ENCODE measurements at places on chromosomes 2 and 18. TPM values are rescaled to one million over a fixed set of nuclear protein-coding genes. Genes with fewer than 3 reads are reported as not detected.

DNA sequence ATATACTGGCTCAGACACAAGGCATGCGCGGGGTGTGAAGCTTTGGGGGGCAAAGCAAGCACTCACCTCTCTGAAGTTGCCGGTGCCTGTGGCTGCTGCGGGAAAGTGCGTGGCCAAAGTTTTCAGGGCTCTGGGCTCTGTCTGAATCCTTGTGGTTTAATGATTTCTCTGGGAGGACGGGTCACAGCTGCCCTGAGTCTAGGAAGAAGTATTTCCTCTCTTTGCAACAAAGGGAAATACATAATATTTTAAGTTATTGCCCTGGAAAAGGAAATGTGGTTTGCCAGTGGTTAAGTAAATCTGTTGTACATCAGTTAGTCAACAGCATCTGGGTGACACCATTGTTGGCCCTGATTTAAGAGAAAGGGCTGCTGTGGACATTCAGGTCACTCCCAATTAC is 56.7 kb upstream of the ZDBF2 start:
- DNase-seq, result no peak

DNA sequence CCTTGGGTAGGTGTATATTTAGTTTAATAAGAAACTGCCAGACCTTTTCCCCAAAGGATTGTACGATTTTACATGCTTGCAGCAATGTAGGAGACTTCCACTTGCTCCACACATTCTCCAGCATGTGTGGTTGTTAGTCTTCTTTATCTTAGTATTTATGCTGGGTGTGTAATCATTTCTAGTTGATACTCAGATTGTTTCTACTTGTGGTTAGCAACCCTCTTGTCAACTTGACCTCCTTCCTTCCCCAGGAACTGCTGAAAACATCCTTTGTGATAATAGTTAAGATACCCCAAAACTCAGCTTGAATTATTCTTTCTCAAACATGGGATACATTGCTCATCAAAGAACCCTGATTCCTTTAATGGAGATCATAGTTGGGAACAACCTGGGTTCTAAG is 37.2 kb upstream of the CYBRD1 start:
- DNase-seq, result no peak

The MC5R gene
- total RNA-seq, result not detected

The CCDC150 gene
- total RNA-seq, result 0.87 TPM

DNA sequence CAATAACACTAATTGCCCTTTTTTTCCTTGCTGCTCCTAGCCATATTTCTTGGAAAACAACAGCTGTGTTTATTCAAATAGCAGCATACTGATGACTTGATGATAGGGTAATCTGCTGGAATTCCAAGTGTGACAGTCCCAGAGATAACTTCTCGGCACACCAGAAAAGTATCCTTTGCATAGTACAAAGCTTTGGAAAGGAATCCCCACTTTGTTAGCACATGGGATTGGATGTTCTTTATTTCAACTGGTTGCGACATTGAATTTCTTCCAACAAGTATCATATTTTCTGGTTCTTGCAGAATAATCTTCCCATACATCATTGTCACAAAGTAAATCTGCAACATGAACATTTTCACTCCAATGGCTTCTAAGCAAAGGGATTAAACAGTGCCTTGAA is 445.8 kb upstream of the ACVR2A start:
- DNase-seq, result no peak

The SLC5A7 gene
- total RNA-seq, result 0.81 TPM

DNA sequence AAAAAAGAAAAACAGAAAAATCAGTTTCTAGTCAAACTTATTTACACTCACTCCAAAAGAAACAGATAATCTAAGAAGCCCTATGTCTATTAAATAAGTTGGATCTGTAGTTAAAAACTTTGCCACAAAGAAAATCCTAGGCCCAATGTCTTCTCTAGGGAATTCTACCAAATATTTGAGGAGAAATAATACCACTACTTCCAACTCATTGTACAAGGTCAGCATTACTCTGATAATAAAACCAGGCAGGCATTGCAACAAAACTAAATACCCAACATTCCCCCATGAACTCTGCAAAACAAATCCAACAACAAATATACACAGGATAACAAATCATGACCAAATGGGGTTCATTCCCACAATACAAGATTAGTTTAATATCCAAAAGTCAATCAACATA is 73.8 kb upstream of the ST8SIA5 start:
- no peak for DNase-seq

DNA sequence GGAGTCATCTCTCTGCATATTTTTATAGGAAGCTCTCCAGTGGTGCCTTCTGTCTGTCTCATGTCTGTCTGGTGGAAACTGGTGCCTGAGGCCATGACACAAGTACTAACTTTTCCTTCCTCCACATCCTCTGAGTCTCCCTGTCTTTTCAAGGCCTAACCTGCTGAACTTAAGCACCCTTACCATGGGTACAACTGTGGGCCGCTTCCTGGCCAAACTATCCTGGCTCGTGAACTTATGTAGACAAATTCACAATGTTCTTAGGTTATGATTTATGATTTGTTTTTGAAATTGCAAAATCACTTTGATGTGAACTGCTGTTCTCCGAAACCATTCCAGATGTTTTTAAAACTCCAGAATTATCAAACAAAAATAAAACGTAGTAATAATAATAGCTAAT is 804.5 kb upstream of the POU3F3 start:
- no peak for DNase-seq

DNA sequence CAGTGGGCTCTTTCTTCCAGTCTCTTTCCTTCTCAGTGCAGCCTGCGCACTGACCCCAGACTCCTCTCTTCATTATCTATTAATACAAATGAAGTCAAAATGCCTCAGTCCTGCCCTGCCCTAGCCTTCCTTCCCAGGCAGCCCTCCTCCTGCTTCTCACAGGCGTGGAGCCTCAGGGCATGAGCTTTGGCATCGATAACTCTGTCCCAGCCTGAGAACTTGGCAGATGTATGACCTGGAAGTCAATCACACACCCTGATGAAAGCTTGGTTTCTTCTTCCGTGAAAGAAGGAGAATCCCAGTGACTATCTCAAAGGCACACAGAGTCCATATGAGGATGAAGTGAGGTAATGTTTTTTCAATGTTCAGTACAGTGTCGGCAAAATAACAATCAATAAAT is 600.7 kb upstream of the ID2 start:
- DNase-seq, result no peak

The TRAK2 gene
- 78.0 TPM for total RNA-seq

DNA sequence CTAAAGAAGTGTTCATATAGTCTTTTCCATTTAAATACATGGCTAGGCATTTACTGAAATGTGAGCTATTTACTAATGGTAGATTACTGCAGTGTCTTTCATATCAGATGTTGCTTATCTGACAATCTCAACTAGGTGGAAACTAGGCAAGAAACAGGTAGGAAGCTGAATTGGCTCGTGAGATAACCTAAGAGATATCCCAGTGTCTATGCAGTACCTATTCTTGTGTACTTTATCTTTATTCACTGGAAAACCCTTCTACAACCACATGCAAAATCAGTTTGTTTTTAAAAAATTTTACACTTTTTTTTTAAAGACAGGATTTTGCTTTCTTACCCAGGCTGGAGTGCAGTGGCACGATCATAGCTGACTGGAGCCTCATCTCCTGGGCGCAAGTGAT is 63.8 kb downstream of the PLCL1 start:
- DNase-seq, result no peak

GRCh38 chr2:2567776-2568175 is 236.7 kb upstream of the MYT1L start:
- DNase-seq, result no peak

The METTL8 gene
- total RNA-seq, result 18.2 TPM

- no peak for DNase-seq
These were observed 83.5 kb upstream of the CCDC195 start for GRCh38 chr2:224799691-224800090.

The DAW1 gene
- total RNA-seq, result not detected

The DHRS9 gene
- total RNA-seq, result 7.6 TPM

The DUSP28 gene
- total RNA-seq, result 5.3 TPM

The GNAL gene
- 4.3 TPM for total RNA-seq

The USP37 gene
- 13.8 TPM for total RNA-seq

DNA sequence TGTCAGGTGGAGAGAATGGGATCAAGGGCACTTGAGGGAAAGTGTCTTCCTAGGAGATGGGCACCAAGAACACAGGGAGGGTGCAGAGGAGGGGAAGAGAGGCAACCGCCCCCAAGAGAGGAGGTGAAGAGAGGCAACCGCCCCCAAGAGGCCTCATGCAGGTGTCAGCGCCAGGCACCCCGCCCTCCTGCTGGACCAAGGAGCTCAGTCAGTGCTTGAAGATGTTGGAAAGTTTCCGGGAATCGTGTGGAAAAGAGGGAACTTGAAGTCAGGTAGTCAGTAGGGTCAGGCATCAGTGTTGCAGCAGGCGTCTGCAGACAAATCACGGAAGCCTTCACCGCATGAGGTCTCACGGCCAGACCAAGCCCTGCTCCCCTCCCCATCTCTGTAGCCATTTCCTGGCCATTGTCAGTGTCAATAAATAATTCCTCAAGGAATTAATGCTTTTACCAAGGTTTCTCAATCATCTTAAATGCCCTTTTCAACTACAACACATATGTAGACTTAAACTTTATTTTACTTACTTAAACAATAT is 353.1 kb downstream of the EIPR1 start:
- no peak for DNase-seq

GRCh38 chr2:29430382-29431112 is 315.3 kb downstream of the CLIP4 start:
- no peak for DNase-seq

The DRC1 gene
- not detected for total RNA-seq

- peak; percentile 85 for DNase-seq
These were observed 1.5 kb downstream of the EPAS1 start for GRCh38 chr2:46298522-46299353.

GRCh38 chr2:179125404-179125803 is 75.5 kb upstream of the CCDC141 start:
- no peak for DNase-seq

DNA sequence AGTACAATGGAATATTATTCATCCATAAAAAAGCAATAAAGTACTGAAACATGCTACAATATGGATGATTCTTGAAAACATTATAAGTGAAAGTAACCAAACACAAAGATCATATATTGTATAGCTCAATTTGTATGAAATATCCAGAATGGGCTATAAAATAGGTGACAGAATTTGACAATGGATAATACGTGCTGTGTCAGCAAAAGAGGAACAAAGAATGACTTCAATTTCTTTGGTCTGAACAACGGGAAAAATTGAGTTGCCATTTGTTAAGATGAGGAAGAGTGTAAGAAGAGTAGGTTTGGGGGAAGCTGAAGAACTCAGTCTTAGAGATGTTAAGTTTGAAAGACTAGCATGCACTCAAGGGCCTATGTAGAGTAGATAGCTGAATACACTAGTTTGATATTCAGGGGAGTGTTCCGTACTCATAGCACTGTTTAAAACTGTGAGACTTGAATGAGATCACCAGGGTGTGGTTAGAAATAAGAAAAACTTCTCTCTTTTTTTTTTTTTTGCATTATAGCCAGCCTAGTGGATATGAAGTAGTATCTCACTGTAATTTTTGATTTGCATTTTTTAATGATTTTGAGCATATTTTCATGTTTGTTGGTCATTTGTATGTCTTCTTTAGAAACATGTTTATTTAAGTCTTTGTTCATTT is 213.6 kb downstream of the NR4A2 start:
- DNase-seq, result no peak

DNA sequence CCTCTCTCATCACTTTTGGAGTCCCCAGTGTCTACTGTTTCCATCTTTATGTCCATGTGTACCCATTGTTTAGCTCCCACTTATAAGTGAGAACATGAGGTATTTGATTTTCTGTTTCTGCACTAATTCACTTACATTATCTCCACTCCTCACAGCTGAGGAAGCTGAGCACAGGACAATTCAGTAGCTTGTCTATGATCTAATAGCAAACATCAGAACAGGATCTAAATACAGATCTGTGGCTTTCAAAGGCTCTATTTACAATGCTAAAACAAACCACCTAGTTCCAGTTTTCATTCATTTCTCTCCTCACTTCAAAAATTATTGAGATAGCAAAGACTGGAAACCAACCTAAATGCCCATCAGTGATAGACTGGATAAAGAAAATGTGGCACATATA is 52.0 kb upstream of the DDX18 start:
- no peak for DNase-seq

GRCh38 chr2:133483181-133483580 is 85.1 kb downstream of the NCKAP5 start:
- no peak for DNase-seq

The LRP1B gene
- 0.12 TPM for total RNA-seq

DNA sequence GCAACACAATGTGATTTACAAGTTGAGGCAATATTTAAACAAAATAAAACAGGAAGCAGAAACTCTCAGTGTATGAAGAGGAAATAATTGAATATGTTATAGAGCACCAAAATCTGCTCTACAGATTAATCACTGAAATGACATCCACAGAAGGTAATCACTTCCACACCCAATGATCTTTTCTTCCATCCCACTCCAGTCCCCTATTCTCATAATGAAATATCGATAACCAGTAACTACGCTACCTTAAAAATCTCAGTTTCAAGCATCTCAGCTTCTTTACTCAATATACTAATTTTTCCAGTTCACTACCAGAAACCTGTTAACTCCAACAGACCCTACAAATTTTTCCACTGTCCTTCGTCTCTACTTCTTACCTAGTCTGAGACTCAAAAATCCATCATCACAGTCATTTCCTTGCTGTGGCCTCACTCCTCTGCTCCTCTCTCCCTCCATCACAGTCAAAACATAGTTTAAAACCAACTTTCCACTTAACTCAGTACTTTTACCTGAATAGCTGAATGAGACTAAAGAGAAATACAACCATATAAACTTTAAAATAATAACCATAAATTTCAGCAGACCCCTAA is 67.1 kb downstream of the MEMO1 start:
- DNase-seq, result no peak

- DNase-seq, result no peak
These were observed 100.7 kb downstream of the EHBP1 start for GRCh38 chr2:62806231-62806630.

DNA sequence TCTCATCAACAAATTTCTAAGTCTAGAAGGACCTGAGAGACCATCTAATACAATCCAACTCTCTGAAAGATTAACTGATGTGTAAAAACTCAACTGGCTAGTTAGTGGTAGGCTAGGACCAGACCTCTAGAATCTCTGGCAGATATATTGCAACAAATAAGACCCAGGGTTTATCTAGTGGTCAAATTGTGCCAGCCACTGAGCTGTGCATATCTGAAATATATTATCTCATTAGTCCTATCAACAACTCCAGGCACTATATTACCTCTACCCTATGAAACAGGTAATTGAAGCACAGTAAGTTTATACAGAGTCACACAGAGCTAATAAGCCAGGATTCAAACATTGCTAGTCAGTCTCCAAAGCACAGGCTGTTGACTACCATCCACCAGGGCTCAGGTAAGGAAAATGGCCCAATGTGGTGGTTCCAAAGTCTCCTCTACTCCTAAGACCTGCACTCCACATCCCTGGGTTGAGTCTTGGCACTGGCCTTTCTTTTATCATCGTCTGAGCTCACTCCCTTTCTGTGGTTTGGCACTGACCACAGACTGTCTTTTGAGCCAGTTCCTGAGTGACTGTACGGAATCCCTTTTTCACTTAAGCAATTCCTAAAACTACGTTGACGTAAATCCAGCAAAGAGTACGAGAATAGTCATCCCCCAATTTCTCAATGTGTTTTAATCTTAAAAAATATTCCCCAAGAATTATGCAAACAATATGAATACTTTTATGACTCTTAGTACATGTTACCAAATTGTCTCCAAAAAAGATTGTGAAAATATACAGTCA is 11.9 kb upstream of the PID1 start:
- DNase-seq, result no peak

The TTN gene
- 19.6 TPM for total RNA-seq

Data from upper lobe of right lung (tissue), 1 donor.